ENCODE measurements at places on chromosomes 5 and 9. TPM values are rescaled to one million over a fixed set of nuclear protein-coding genes. Genes with fewer than 3 reads are reported as not detected.

The IFNA13 gene
- not detected for total RNA-seq

- DNase-seq, result no peak
Measured at GRCh38 chr5:54876556-54876955, 108.8 kb downstream of the ESM1 start.

- DNase-seq, result peak; percentile 46
Measured at GRCh38 chr5:93305984-93306383, 275.0 kb downstream of the NR2F1-AS1 start.

DNA sequence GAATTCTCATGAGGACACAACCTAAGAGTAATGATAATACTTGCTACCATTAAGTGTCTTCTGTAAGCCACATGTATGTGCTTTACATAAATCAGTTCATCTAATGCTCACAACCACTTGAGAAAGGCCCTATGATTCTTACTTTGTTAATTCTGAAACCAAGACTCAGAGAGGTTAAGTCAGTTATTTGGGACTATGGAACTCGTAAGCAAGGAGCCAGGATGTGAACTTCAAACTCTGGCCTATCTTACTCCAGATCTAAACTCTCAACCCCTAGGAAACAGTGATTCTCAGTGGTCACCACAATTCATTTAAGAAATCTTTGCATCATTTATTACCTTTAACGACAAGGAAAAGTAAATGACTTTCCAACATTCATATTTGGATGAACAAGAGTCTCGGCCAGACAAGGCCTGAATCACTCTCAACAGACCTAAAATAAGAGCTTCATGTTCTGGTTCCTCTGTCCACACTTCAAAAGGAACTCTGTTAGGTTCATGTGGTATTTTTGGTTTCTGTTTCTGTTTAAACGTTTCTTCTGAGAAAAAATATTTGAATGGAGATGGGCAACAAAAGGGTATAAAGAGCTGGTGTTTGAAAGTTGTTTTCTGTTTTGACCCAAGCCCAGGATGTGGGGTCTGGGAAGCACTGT is 104.8 kb downstream of the LPAR1 start:
- DNase-seq, result no peak

DNA sequence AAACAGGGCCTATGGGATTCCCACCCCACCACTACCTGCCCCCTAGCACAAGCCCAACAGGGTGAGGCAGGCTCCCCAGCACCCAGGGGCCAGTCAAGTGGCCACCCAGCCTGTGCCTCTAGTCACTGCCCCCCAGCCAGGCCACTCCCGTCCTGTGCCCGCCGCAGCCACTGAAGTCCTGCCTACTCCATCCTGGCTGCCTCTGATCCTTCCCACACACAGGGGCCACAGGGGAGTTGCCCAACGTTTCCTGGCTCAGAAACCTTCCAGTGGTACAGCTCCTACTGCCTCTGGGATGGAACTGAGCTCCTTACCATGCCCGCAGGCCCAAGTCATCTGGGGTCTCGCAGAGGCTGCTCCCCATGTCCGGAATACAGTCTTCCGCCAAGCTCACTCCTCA is 70.2 kb upstream of the STXBP1 start:
- DNase-seq, result no peak

GRCh38 chr5:95670568-95670967 is 12.2 kb downstream of the SPATA9 start:
- DNase-seq, result no peak

- DNase-seq, result no peak
Measured at GRCh38 chr9:97848480-97849237, 4.4 kb upstream of the FOXE1 start.

DNA sequence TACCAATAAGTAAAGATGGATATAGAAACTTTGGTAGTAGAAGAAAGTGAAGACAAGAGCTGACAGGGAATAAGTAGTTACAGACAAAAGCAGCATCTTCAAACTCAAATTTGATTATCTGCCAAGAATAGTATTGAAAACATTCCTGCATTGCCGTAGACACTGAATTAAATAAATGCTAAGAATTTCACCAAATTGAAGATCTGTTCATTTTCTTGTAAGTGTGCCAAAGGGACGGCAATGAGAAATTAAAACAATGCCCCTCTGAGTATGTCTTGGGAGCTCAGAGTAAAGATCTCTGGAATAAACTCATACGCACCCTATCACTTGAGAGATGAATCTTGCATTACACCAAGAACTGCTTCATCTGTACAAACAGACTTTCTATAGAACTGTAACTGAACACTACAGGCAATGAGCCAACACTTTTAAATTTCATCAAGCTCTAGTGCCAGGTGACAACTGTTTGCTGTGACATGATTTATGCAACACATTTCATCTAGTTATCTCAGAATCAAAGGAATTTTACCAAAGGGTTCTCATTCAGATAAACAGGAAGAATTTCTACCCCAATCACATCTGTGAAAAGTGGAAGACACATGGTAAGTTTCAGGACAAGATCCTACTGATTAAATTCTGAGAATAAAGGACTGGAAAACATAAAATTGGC is 66.9 kb downstream of the RFX3 start:
- no peak for DNase-seq

DNA sequence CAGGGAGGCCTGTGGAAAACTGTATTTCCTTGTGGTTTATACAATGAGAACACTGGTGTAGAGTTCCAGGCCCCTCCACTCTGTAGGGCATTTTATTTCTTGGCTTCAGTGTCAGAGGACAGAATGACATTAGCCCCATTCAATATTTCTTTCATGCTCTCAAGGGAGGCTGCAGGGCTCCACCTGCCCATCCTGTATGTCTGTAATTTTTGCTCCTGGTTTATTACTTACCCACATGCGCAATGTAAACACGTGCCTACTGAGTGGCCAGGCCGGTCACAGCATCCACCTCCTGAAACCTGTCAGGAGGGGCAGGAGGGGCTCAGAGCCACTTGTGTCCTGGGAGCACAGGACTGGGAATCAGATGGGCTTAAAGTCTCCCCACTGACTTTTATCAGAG is 82.4 kb downstream of the GADD45G start:
- no peak for DNase-seq

DNA sequence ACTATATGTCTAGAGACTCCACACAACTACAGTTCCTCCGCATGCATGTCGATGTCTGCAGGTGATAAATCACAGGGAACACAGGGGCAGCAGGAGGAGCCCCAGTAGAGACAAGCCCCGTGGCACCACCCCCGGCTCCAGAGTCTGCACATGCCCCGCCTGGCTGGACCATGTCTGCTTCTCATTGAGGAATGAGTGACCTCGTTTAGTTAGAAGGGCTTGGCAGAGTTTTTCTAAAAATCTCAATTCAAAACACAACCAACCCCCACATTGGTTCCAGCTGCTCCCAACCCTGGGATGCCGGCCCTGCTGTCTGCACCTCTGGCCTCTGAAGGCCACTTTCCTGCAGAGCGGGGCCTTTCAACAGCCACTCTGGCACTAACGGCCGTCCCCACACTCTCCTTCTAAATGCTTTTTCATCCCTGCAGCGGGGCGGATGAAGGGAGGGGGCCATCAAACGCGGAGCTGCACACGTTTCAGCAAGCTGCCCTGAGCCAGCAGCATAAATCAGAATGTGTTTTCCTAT is 106.3 kb downstream of the ROR2 start:
- DNase-seq, result no peak

GRCh38 chr5:35233601-35234000 is 3.3 kb upstream of the PRLR start:
- DNase-seq, result no peak

Measured in ureter (tissue), 1 donor.